ENCODE measurements at places on chromosomes 2 and 18.

GRCh38 chr2:80896576-80896975 lies 592.0 kb upstream of the LRRTM1 start:
- no peak for DNase-seq

GRCh38 chr2:159903443-159904126 lies 105.6 kb upstream of the CD302 start:
- DNase-seq: no peak

- no peak for DNase-seq
Measured at GRCh38 chr18:28365411-28365831, 188.5 kb upstream of the CDH2 start.

DNA sequence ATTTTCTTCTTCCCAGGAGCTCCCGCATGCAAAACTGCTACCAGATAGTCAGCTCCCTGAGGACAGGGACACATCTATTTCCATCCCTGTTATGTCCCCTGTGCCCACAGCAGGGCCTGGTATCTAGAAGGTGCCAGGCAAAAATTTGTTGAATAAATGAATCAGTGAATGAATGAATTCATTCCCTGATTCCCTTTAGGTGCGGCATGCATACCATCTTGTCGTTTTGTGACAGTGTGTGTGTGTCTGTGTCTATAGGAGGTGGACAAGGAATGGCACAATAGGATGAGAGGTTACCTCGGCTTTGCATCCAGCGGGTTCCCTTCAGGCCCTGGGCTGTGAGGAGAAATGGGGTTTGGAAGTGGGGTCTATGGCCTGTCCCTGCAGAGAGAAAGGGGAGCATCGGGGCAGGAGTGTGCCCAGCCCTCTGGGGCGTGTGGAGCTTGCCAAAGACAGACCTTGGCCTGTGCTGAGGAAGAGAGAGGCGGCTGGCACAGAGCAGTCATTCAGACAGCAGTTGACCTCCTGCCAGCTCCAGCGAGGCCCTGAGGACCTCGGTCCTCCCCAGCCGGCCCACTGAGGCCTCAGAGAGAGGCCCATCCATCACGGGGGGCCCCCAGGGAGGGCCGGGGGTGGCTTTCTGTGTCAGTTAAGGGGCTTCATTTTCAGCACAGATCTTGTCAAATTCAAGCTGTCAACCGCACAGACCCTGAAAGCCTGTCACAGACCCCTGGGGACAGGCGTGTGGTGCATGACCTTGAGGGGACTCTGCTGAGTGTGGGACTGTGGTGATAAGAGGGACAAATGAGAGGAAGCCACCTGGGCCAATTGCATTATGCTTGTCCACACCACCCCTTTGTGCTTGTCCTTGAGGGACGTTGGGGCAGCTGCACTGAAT lies 125.9 kb upstream of the CXCR4 start:
- no peak for DNase-seq

DNA sequence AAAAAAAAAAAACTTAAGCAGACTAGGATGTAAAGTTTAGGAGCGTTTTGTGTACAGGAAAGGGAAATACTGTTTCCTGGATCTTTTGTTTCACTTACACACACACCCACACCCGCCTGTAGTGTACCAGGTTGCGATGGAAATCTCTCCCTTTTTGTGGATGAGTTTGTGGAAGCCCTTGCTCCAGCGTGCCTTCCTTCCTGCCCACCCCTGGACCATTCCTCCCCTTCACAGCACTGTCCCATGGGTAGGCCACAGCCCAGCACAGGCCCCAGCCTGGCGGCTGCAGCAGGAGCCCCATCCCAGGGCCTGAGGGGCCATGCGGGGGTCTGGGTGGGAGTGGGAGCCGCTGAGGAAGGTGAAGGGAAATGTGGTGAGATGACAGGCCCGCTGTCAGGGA lies 15.1 kb downstream of the MALL start:
- DNase-seq: no peak

DNA sequence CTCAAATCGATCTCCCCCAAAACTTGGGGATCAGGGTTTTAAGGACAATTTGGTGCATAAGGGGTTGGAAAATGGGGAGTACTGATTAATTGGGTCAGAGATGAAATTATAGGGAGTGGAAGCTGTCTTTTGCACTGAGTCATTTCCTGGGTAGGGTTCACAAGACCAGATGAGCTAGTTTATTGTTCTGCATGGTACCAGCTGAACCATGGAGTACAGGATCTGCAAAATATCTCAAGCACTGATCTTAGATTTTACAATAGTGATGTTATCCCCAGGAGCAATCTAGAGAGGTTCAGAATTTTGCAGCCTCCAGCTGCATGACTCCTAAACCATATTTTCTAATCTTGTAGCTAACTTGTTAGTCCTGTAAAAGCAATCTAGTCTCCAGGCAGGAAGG lies 73.1 kb downstream of the CPO start:
- DNase-seq: no peak
